ENCODE measurements at places on chromosomes 3 and 15.

DNA sequence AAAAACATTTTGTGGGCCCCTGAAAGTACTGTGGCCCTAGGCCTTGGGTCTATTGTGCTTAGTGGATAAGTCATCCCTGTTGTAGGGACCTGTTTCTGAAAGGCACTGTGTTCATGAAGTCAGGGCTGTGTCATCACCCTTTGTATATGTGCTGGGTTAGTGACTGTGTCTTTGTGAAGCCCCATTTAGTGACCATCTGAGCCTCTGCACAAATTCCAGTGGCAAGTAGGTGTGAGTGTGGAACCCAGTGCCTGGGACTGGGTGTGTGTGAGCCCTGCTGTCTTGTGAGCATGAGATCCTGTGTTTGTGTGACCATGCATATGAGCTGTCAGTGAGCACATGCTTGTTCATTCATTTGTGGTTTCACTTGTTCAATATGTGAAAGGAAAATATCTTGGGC is 1.2 kb upstream of the HYAL1 start:
- no peak for DNase-seq

DNA sequence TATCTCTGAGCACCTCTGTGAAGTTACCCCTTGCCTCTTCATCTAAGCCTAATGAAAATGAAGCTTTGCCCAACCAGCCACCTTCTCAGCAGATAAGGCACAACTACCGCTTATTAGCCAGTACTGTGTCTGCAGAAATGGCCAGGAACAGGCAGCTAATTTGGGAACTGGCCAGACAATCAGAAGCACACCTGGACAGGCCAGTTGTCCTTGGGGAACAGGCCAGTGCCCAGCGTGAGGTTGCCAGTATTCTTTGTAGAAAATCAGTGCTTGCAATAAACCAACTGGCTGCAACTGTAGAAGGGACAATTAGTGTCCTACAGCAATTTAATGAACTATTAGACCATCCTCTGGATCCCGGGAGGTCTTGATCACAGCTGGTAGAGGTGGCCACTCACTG is 10.4 kb upstream of the TMEM87A start:
- DNase-seq = no peak

GRCh38 chr15:61075741-61076140 is 153.4 kb downstream of the RORA start:
- no peak for DNase-seq

- no peak for DNase-seq
Measured at GRCh38 chr3:164526250-164526649, 552.0 kb downstream of the SI start.

GRCh38 chr3:157859541-157859940 is 246.7 kb downstream of the SHOX2 start:
- DNase-seq = no peak

GRCh38 chr3:36700537-36701248 is 63.7 kb downstream of the DCLK3 start:
- peak; percentile 3 for DNase-seq
